ENCODE measurements at places on chromosomes 16 and 17. TPM values are rescaled to one million over a fixed set of nuclear protein-coding genes. Genes with fewer than 3 reads are reported as not detected.

DHRS7C gene
- total RNA-seq = not detected

CRHR1 gene
- total RNA-seq = not detected

HCRT gene
- not detected for total RNA-seq

CCL14 gene
- not detected for total RNA-seq

CCL7 gene
- not detected for total RNA-seq

NPW gene
- 1.3 TPM for total RNA-seq

KRT39 gene
- not detected for total RNA-seq

CDRT15L2 gene
- total RNA-seq = not detected

PIK3R5 gene
- total RNA-seq = 15.9 TPM

SHCBP1 gene
- total RNA-seq = 41.8 TPM

QRICH2 gene
- 0.52 TPM for total RNA-seq

SPNS2 gene
- total RNA-seq = 0.45 TPM

E4F1 gene
- total RNA-seq = 21.7 TPM

NSF gene
- total RNA-seq = 24.3 TPM

CCDC57 gene
- total RNA-seq = 43.9 TPM

OR3A3 gene
- not detected for total RNA-seq

MT1M gene
- not detected for total RNA-seq

KRT17 gene
- not detected for total RNA-seq

TBC1D3K gene
- total RNA-seq = not detected

KRT25 gene
- total RNA-seq = not detected

GRB2 gene
- 166 TPM for total RNA-seq

MARVELD3 gene
- total RNA-seq = not detected

KRTAP2-3 gene
- total RNA-seq = not detected

RGS11 gene
- total RNA-seq = 0.10 TPM

TEDC2 gene
- total RNA-seq = 24.2 TPM

ZNF688 gene
- 3.7 TPM for total RNA-seq

GINS2 gene
- 60.7 TPM for total RNA-seq

PDILT gene
- total RNA-seq = not detected

PRSS53 gene
- 5.2 TPM for total RNA-seq

WFDC1 gene
- not detected for total RNA-seq

BEAN1 gene
- total RNA-seq = not detected

BCL6B gene
- total RNA-seq = 0.74 TPM

PDE6G gene
- total RNA-seq = 0.89 TPM

IL17C gene
- total RNA-seq = not detected

ABCC12 gene
- not detected for total RNA-seq

CA5A gene
- not detected for total RNA-seq

KRT13 gene
- not detected for total RNA-seq

SLC2A4 gene
- total RNA-seq = 0.19 TPM

MEIOB gene
- 0.76 TPM for total RNA-seq

CDH5 gene
- not detected for total RNA-seq

TEKT5 gene
- not detected for total RNA-seq

TBC1D3D gene
- total RNA-seq = 0.26 TPM

KRTAP4-1 gene
- total RNA-seq = not detected

GAST gene
- not detected for total RNA-seq

FLOT2 gene
- total RNA-seq = 71.5 TPM

BICDL2 gene
- total RNA-seq = not detected

KLHL10 gene
- not detected for total RNA-seq

ZFHX3 gene
- 0.72 TPM for total RNA-seq

PLLP gene
- 0.25 TPM for total RNA-seq

TP53TG3C gene
- total RNA-seq = not detected

ADAT1 gene
- 45.3 TPM for total RNA-seq

ADAD2 gene
- 0.45 TPM for total RNA-seq

COQ7 gene
- 21.3 TPM for total RNA-seq

ADGRG1 gene
- 1.0 TPM for total RNA-seq

ZNF385C gene
- 0.36 TPM for total RNA-seq

TMEM114 gene
- not detected for total RNA-seq

Data from activated naive CD4-positive, alpha-beta T cell treated with anti-CD3 and anti-CD28 coated beads for 36 hours (primary cell).